ENCODE measurements at places on chromosomes 1 and 21.
A peak's percentile ranks its signal among the peaks of the same experiment; 100 is the strongest.

DNA sequence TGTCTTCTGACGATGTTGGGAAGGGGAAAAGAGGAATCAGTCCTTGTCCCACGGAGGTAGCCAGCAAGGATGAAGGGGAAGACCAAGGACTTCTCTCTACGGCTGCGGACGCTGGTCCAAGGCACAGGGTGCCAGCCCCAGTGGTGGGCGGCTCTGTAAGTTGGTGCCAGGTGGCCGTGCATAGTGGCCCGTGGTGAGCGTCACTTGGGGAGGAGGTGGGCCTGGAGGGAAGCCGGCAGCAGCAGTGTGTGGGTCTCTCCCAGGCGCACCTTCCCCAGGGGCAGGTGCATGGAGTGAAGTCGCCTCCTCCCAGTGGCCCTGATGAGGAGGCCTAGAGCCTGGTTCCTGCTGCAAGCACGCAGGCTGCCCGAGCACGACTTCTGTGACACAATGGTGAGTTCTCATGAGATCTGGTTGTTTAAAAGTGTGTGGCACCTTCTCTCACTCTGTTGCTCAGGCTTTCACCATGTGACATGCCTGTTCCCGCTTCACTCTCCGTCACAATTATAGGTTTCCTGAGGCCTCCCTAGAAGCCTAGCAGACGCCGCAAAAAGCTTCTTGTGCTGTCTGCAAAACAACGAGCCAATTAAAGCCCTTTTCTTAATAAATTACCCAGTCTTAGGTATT, 43.6 kb upstream of the TIAM1 start:
- DNase-seq = no peak

- no peak for DNase-seq
Measured at GRCh38 chr21:41813226-41813625, 46.4 kb upstream of the RIPK4 start.

- peak; percentile 27 for DNase-seq
Measured at GRCh38 chr1:197776351-197777105, 1.2 kb upstream of the DENND1B start.

GRCh38 chr1:78019024-78019423, 14.3 kb downstream of the DNAJB4 start:
- DNase-seq = no peak

GRCh38 chr1:109468061-109468460, 1.7 kb downstream of the SYPL2 start:
- DNase-seq = no peak

DNA sequence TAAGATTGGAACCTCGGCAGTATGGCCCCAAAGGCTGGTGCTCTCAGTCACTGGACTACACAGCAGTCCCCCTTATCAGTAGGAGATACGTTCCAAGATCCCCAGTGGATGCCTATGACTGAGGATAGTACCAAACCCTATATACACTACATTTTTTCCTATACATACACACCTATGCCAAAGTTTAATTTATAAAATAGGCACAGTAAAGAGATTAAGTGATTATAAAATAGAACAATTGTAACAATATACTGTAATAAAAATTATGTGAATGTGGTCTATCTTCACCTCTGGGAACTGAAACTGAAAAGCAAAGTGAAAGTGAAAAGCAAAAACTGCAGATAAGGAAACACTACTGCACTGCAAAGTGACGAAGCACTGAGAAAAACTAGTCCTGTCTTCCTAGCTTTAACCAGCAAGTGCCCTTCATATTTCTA, 96.8 kb downstream of the INTS7 start:
- DNase-seq = no peak

GRCh38 chr21:25974964-25975363, 195.6 kb downstream of the APP start:
- DNase-seq = no peak

GRCh38 chr1:68321084-68321685, 88.9 kb upstream of the WLS start:
- peak; percentile 57 for DNase-seq

- DNase-seq = no peak
Measured at GRCh38 chr1:226414098-226414698, 6.3 kb upstream of the PARP1 start.

DNA sequence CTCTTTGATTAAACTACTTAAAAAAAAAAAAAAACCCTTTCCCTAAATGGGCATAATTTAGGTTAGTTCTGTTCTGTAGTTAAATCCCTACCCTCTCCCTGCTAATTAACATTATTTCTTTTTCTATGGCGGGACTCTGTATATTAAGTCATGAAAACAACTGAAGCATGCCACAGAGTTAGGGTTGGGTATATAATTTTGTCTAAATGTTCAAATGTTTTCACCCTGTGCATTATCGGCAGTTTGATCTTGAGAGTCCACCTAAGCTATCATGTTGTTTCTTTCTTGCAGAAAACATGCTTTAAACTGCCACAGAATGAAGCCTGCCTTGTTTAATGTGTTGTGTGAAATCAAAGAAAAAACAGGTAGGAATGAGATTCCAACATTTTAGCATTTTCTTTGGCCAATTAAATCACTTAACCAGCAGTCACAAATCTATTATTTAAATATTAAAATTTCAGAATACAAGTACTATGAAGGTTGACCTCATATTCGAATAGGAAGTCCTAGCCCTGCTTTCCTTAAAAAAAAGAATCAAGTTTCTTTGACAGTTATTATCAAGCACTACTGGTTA, 4.0 kb downstream of the PBX1 start:
- DNase-seq = no peak

- no peak for DNase-seq
Measured at GRCh38 chr1:197994907-197995407, 77.8 kb downstream of the LHX9 start.

DNA sequence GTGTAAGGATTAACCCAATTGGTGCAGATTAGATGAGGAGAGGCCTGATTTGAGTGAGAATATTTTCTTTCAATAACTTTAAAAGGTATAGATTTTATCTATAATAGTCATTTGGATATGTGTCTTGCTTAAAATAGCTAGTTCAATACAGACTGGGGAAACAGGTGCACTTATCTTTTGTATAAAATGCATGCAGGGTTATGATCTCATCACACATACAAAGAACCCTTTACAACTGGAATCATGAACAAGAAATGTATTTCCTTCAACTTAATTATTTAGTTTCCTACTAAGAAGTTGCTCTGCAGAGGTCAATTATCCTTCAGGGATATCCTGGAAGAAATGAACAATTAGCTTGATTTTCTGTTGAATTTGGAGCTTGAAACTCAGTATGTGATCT, 259.6 kb downstream of the PTBP2 start:
- DNase-seq = no peak

- DNase-seq = no peak
Measured at GRCh38 chr1:91161166-91161565, 139.3 kb upstream of the ZNF644 start.

- DNase-seq = no peak
Measured at GRCh38 chr1:178502330-178502714, 5.6 kb upstream of the CLEC20A start.

DNA sequence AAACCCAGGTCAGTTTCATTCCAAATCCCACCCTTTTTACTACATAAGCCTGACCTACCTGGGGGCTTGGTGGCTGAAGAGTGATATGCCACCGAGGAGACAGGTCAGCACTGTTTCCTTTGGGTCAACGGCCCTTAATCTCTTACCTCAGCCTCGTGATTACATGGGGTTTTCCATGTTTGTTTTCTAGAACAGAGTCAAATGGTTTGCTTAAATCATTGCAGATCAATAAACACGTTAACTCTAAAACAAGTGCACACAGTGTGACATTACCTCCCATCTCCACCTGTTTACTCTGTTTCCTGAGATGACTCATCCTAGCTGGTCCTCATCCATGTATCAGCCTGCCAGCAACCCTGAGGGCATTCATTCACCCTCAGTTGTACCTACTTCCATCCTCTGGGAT, 40.8 kb upstream of the TP53BP2 start:
- no peak for DNase-seq

DNA sequence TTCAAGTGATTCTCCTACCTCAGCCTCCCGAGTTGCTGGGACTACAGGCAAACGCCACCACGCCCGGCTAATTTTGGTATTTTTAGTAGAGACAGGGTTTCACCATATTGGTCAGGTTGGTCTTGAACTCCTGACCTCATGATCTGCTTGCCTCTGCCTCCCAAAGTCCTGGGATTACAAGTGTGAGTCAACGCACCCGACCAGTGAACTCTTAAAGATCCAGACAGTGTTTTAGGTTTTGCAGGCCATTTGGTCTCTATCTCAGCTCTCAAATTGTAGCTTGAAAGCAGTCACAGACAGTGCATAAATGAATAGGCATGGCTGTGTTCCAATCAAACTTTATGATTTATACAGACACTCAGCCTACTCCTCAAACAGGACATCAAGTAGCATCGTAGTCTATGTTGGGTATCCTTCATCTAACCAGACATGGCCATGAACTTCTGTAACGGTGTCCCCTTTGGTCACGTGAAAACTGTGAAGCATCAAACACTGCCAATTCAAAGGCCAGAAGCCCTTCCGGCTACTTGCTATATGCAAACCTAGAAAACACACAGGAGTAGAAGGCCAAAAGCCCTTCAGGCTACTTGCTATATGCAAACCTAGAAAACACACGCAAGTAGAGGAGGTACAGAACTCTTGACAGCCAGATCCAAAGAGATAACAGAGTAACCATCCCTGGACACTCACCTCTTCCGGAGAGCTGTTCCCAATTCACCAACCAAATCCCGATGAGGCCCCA, 3.1 kb downstream of the FUCA1 start:
- DNase-seq = no peak

GRCh38 chr21:38306433-38307141, 49.8 kb downstream of the KCNJ15 start:
- peak; percentile 44 for DNase-seq

DNA sequence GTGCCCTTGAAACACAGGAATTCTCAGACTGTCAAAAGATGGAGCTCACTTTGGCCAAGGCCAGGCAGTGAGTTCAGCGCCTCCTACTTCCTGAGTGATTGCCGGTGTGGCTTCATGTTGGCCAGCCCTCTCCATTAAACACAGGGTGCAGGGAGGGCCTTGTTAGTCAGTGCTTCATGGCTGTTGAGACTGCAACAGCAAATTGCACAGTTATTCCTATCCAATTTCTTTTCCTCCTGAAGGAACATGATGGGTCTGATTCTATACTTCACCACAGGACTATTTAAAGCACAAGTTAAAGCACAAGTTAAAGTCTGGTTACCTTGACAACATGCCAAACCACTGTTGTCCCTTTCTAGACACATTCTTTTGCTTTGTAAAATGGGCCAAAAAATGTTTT, 156.6 kb downstream of the SIPA1L2 start:
- DNase-seq = no peak

- no peak for DNase-seq
Measured at GRCh38 chr1:71948561-71948960, 333.8 kb downstream of the NEGR1 start.

GRCh38 chr1:62318756-62319544, at the start of gene KANK4:
KANK4 (minus strand) TSS chr1:62319434; CDS start chr1:62281564, 37,870 bp downstream.
- no peak for DNase-seq

DNA sequence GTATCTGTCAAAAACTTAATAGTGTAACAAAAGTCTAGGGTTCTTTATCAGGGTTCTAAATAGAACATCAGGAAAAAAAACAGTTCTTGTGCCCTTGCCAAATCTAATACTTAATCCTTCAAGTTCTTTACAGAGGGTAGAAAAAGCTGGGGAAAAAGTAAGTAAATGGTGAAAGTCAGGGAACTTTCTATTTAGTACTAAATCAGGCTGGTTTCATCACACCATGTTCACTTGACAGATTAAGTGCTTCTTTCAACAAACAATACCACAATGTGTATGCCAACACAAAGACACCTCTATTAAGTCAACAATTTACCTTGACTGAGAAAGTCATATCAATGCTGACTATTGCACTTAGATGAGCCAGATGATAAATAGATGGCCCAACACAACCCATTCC, 9.7 kb downstream of the DBT start:
- DNase-seq = no peak

GRCh38 chr1:207808911-207809555, 57.2 kb downstream of the CD46 start:
- DNase-seq = no peak

DNA sequence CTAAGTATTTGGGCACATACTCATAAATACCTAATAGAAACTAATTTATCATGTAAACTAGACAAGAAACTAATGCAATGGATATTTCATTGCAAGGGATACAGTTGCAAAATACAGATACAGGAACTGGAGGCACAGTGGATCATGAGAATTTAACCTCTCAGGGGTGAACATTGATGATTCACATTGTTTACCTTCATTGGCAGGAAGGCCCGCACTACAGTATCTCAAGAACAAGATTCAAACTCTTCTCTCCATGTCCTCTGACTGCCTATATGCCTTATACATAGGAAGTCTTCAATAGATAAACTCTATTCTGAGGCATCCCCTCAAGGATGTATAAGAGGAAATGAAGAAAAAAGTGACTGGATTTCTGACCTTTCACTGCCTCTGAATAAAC, 18.4 kb upstream of the PTBP2 start:
- DNase-seq = no peak

GRCh38 chr1:234770924-234771540, 161.1 kb upstream of the IRF2BP2 start:
- no peak for DNase-seq

DNA sequence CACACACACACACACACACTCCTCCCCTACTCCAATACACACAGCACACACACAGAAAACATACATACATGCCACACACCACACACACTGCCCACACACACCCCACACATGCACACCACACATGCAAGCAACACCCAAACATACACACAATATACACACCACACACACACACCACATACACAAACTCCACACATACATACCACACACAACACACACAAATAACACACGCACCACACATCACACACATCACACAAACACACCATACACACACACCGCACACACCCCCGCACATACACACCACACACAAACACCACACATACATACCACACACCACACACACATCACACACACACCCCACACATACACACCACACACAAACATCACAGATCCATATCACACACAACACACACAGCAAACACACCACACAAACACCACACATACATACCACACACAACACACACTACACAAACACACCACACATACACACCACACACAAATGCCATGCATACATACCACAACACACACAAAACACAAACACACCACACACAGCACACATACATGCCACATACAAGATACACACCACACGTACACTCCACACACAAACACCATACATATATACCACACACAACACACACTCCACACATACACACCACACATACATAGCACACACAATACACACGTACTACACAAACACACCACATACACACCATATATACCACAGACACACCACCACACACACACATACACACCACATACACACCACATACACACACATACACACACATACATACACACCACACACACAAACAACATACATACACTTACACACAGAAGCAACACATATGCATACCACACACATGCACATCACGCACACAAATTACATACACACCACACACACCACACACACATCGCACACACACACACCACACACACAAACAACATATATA, 932 bp upstream of the RAB7B start:
- DNase-seq = no peak

All from hepatic stellate cell (primary cell).